ENCODE measurements at places on chromosomes 13 and 19.
A peak's percentile ranks its signal among the peaks of the same experiment; 100 is the strongest.

- no peak for DNase-seq
Measured at GRCh38 chr19:14271840-14272239, 65.9 kb upstream of the ADGRL1 start.

- DNase-seq = peak; percentile 62
Measured at GRCh38 chr13:30142486-30143211, 164.7 kb downstream of the KATNAL1 start.

DNA sequence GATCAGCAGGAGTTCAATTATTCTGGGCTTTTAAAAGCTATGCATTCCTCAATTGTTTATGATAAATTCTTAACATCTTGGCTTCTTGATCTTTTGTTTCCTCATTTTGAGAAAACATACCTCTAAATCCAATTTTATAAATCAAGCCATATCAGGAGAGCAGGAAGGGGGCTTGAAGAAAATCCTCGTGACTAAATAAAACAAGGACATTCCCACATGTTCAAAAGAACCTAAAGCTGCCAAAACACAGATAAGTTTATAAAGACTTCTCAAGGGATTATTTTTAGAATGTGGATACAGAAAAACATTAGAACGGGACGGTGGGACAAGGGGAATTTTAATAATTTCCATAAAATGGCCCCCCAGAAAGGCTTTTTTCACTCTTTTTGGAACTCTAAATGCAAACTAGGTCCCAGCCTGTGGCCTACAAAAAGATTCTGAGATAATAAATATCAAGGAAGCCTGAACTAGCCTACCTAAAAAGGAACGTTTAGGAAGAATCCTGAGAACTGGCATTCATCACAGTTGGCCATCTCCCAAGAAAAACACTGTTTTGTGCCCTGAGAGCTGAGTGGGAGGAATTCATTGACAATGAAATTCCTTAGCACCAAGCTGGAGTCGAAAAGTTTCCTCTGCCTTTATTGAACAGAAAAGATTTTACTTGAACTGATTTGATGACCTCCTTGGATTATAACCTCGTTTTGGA is 30.1 kb downstream of the ZAR1L start:
- no peak for DNase-seq

GRCh38 chr13:30496147-30496546 is 30.4 kb upstream of the HMGB1 start:
- no peak for DNase-seq

GRCh38 chr13:61774903-61775302 is 359.3 kb upstream of the PCDH20 start:
- DNase-seq = no peak

DNA sequence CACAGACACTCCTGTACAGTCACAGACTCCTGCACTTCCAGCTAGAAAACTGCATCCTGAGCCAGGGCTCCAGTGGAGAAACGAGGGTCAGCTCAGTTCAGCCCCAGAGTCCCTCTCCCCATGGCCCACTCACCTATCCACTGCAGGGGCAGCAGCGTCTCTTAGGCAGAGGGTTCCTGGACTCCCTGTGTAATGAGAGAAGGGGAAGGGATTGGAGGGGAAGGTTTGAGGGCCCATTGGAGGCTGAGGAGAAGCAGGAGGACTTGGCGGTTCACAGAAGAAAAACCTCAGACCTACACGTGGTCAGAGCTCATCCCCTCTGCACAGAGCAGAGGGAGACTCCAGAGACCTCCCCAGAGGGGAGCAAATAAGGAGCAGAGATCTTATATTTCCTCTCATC is 9.2 kb upstream of the CEACAM18 start:
- no peak for DNase-seq
